ENCODE measurements at places on chromosomes 5 and 9. TPM values are rescaled to one million over a fixed set of nuclear protein-coding genes. Genes with fewer than 3 reads are reported as not detected.

Gene HRCT1
- total RNA-seq, result 1.7 TPM

Gene SPAG8
- total RNA-seq, result 2.3 TPM

Gene HINT1
- total RNA-seq, result 193 TPM

Gene SCAMP1
- total RNA-seq, result 39.8 TPM

Gene C8G
- not detected for total RNA-seq

- no peak for DNase-seq
Observed at GRCh38 chr5:155522540-155522939, 509.0 kb downstream of the KIF4B start.

- DNase-seq, result peak; percentile 42
Observed at GRCh38 chr5:157978061-157978460, 119.1 kb upstream of the CLINT1 start.

GRCh38 chr5:134289509-134290113, 63.7 kb upstream of the PPP2CA start:
- peak; percentile 61 for DNase-seq

- DNase-seq, result no peak
Observed at GRCh38 chr9:124475868-124476690, 25.8 kb downstream of the ADGRD2 start.

DNA sequence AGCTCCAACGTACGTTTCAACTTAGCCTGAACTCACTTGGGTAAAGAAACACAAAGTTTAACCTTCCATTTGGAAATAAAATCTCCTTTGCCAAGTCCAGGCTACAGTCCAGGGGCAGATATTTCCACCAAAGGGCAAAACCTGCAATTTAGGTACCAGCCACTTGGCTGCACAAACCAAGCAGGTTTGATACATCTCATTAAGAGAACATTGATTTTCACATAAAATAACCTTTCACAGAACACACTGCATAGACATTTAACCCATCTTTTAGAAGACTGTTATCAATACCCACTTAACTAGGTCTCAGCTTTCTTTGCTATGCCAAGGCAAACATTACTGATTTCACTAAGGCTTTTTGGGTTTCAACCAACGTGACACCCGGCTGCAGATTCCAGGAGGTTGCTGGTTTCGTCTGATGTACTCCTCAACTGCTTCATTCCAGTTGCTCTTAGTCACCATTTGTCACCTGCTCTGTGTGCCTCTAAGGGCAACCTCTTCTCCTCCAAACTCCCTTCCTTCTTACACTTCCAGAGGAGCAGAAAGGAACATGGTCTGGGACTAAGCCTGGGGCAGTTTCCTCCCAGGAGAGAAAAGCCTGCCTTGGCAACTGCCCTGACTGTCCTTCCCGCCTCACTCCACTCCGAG, 67.1 kb downstream of the EPB41L4B start:
- no peak for DNase-seq

- DNase-seq, result no peak
Observed at GRCh38 chr9:92058723-92059444, 56.3 kb downstream of the SPTLC1 start.

DNA sequence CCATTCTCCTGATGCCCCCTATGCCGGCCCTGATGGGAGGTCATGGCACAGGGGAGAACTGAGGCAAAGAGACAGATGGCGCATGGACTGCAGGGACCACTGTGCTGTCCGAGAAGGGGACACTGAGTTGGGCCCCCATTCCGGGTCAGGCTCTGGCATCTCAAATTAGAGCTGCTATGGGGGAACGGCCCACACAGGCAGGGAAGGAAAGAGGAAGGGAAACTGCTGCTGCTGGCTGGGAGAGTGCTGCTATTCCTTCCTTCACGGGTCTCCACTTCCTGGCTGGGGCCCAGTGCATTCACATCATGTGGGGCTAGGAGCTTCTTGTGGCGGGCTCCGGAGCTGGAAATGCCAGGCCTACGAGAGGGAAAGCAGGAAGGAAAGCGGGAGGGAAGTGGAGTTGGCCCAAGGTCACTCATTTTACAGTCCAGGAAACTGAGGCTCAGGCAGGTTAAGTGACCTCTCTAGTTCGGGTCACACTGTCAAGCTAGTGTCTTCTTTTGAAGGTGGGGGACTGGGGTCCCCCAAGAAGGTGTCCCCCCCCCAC, 1.3 kb upstream of the CARD19 start:
- DNase-seq, result peak; percentile 58

DNA sequence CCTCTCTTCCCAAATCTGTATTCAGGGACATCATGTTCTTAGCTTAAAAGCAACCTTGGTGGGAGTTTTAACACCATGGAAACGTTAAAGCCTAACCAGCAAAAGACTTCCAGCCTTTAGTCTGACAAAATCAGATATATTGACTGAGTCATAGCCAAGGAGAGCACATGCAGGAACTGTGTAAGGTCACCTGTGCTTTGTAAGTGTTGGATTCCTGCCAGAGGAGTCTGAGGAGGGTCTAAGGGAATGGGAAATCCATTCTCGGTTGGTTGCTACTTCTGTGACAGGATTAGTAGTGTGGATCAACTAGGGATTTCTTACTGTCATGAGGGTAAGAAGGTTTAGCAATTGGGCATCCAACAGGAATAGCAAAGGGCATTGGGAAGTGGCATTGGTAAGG, 142.0 kb upstream of the CHD1 start:
- no peak for DNase-seq

GRCh38 chr9:86589273-86589672, 235.1 kb upstream of the TUT7 start:
- no peak for DNase-seq

DNA sequence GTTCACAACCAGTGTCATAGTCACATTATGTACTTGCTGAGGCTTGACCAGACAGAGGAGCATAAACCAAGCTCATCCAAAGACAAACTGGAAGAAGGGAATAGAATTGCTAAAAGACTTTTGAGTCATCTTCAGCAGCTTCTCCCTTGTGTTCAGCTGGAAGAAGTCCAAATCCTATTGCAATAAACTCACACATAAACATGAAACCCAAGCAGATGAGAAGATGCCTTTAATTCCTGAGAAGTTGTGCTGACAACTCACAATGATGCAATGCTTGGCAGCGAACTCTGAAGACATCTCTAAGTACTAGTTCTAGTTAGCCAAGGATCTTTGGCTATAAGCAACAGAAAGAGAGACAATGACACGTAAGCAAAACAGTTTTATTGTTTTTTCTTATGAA, 642.1 kb downstream of the KCTD16 start:
- no peak for DNase-seq

GRCh38 chr5:78483809-78484521, 123.5 kb downstream of the SCAMP1 start:
- no peak for DNase-seq

- DNase-seq, result peak; percentile 55
Observed at GRCh38 chr5:57174128-57174889, 450 bp downstream of the GPBP1 start.

Data from adrenal gland (tissue), 19 donors.